A549 treated with Mapracorat at 1 μM for 4 hours (cell line): ENCODE measurements at places on chromosomes 2 and 18. TPM values are rescaled to one million over a fixed set of nuclear protein-coding genes. Genes with fewer than 3 reads are reported as not detected.

Gene ITGA4
- total RNA-seq = 1.2 to 2.5 TPM (median 1.8 TPM) in 5 replicates

Gene DPP4
- total RNA-seq = 0.46 to 0.87 TPM (median 0.57 TPM) in 5 replicates

Gene HK2
- 0.77 to 1.00 TPM (median 0.93 TPM) in 5 replicates for total RNA-seq

Gene KCNG2
- total RNA-seq = not detected in 5 replicates

Gene NEB
- 0.18 to 0.34 TPM (median 0.23 TPM) in 5 replicates for total RNA-seq

Gene SCN3A
- 0.01 TPM in 1 of 5 replicates, not detected in the others for total RNA-seq

Gene SERPINB2
- total RNA-seq = not detected in 5 replicates

Gene MC5R
- total RNA-seq = not detected in 5 replicates

Gene NT5DC4
- not detected in 5 replicates for total RNA-seq

Gene KATNAL2
- 1.3 to 2.4 TPM (median 1.8 TPM) in 5 replicates for total RNA-seq

Gene VWC2L
- not detected in 5 replicates for total RNA-seq

Gene AKAIN1
- total RNA-seq = not detected in 5 replicates

Gene BZW1
- 351 to 573 TPM (median 455 TPM) in 5 replicates for total RNA-seq

Gene BCL2
- total RNA-seq = 0.38 to 0.67 TPM (median 0.53 TPM) in 5 replicates

Gene ACVR1C
- total RNA-seq = not detected in 5 replicates

Gene CRYGC
- not detected in 5 replicates for total RNA-seq
